ENCODE measurements at places on chromosomes 5 and 9. TPM values are rescaled to one million over a fixed set of nuclear protein-coding genes. Genes with fewer than 3 reads are reported as not detected.

The CTXN3 gene
- not detected for total RNA-seq

The FOXD4L6 gene
- total RNA-seq, result not detected

GRCh38 chr9:122929796-122930354, 1.4 kb downstream of the ZBTB26 start:
- DNase-seq, result no peak
- no peaks in the 10 kb centered on the region for H3K36me3 ChIP-seq
- H3K4me1 ChIP-seq, result peaks cover 16% of the 10 kb centered on the region
- no peak overlapping the region for H3K4me3 ChIP-seq
- H3K27ac ChIP-seq, result no peak overlapping the region

- no peaks in the 10 kb centered on the region for H3K4me1 ChIP-seq
- H3K27me3 ChIP-seq, result no peaks in the 10 kb centered on the region
- no peak overlapping the region for H3K4me3 ChIP-seq
- no peak overlapping the region for H3K27ac ChIP-seq
- no peaks in the 10 kb centered on the region for H3K36me3 ChIP-seq
- DNase-seq, result no peak
These were observed 522.7 kb upstream of the TYRP1 start for GRCh38 chr9:12170456-12170855.

GRCh38 chr9:137313326-137313936, 11.4 kb upstream of the NRARP start:
- no peaks in the 10 kb centered on the region for H3K4me1 ChIP-seq
- H3K4me3 ChIP-seq, result no peak overlapping the region
- no peak overlapping the region for H3K27ac ChIP-seq
- peak; percentile 84 for DNase-seq
- H3K27me3 ChIP-seq, result no peaks in the 10 kb centered on the region

- H3K27me3 ChIP-seq, result peaks cover 10% of the 10 kb centered on the region
- DNase-seq, result no peak
- no peak overlapping the region for H3K4me3 ChIP-seq
- no peak overlapping the region for H3K27ac ChIP-seq
- no peaks in the 10 kb centered on the region for H3K4me1 ChIP-seq
These were observed 105.9 kb downstream of the GADD45G start for GRCh38 chr9:89710697-89711096.

Data from chondrocyte (in vitro differentiated cells).